CD4-positive, alpha-beta T cell treated with Interleukin-21 for 1 hour (primary cell): ENCODE measurements at places on chromosomes 5 and 9.

DNA sequence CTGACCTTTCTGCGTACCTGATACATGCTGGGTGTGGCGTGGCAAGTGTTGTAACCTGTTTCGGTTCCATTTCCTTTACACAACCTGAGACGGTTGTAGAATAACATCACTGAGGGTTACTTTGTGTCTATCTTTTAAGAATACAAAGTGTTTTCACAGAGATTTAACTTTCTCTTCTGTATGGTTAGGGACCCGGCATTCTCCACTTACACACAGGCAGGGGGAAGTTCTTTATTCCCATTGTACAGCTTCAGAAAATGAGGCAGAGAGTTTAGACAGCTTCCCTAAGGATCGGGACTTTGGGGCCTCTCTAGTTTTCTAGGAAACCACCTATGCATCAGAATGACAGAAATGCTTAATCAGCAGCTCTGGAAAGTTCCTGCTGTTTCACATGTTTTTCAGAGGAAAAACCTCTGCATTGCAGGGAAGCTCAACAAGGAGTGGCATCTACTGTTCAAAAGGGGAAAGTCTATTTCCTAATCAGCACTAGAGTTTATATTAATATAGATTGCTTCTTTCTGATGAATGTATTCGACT is 41.3 kb downstream of the CAST start:
- DNase-seq = peak; percentile 79

DNA sequence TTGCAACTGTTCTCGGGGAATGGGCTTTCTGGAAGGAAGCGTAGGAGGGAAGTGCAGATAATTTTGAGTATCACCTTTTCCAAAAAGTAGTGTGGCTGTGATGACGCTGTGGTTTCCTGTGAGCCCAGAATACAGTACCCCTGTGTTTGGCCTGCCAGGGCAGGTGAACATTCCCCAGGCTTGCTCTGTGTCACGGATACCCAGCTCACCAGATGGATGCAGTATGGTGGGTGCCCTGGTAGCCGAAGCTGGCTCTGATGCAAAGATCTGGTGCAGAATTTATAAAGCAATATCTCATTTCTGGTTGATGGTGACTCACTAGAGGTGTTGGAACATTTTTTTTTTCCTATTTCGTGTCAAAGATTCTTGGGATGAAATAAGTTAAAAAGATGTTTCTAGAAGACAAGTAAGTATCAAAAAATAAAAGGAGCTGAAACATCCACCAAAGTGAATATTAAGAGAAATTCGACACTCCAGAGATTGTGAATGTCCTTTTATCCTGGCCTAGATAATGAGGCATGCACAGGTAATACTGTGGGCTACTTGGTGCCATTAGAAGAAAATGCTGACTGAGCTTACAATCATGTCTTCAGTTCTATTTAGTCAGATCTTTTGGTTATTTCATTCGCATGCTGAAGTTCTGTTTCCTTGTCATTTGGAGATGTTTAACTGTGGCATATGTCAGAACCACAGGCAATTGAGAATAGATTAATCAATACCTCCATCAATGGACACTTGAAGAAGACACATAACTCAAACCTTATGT is 200.1 kb downstream of the GADD45G start:
- DNase-seq = no peak

GRCh38 chr5:171632616-171633015 is 153.0 kb upstream of the SMIM23 start:
- no peak for DNase-seq

DNA sequence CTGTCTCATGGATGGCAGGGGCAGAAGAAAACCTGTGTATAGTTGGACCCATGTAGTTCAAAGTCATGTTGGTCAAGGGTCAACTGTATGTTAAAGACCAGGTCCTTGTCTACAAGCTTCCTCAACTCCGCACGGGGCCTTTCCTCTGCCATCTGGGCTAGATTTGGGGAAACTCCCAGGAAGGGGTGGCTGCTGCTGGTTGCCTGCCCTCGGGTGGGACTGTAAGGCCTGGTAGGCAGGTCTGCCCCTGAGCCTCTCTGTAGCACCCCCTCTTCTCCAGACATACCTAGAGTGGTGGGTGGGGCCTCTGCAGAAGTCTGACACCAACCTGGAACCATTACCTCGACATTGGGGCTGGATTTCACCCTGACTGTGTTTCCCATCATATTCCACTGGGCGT is 15.2 kb downstream of the ENHO start:
- DNase-seq = no peak

- DNase-seq = no peak
Observed at GRCh38 chr9:71144495-71144894, 23.1 kb upstream of the TRPM3 start.

DNA sequence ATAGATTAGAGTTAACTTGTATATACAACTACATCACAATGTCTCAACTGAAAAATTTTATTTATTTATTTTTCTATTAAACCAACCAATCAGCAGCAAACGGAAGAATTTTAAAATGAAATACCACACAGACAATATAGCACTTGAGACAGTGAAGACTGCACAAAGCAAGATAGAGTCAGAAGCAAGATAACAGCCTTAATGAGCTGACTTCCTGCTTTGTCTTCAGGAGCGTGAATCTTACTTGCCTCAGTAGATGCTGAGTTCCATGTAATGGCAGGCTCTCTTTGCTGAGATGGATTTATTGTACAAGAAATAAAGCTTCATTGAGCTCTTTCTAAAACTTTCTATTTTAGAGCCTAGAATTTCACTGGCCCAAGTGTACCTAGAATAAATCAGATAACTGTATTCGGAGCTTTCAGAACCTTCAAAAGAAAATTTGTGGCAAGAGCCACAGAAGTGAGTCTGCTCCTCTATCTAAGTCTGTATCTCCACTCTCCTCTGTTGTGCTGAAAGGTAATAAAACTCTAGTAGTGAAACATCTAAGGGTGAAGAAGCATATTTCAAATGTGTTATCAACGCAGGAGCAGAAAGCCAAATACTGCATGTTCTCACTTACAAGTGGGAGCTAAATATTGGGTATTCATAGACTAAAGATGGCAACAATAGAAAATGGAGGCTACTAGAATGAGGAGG is 83.3 kb upstream of the ANKRD55 start:
- no peak for DNase-seq

- DNase-seq = peak; percentile 18
Observed at GRCh38 chr5:74575741-74576538, 64.6 kb downstream of the ENC1 start.

- DNase-seq = no peak
Observed at GRCh38 chr9:70491426-70492318, 77.2 kb upstream of the KLF9 start.

GRCh38 chr9:131817627-131818026 is 77.8 kb upstream of the RAPGEF1 start:
- no peak for DNase-seq

DNA sequence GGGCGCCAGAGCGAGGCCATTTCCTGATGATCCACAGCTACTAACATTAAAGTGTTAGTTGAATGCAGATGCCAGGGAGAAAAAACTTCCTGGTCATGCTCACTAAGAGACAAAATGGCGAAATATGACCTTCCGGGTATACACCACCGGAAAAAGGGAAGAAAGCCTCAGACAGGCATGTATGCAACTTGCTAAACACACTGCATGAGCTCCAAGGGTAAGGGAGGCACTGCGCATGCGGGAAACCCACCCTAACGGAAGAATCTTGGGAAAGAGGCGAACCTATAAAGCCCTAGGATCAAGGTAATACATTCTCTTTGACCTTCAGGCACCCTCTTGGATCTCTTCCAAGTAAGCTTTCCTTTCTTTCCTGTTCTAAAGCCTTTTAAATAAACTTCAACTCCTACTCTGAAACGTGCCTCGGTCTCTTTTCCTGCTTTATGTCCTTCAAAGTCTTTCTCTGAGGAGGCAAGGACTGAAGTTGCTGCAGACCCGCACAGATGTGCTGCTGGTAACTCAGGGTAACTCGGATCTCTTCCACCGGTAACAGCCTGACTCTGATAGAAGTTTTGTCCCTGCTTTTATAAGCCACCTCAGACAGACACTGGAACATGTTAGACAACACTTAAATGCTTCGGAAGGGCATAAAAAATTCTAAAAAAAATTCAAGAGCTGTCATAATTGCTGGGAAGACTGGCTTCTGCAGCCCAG is 64.9 kb downstream of the DTWD2 start:
- no peak for DNase-seq

GRCh38 chr5:115767424-115767823 is 49.0 kb downstream of the CDO1 start:
- no peak for DNase-seq

GRCh38 chr9:70112981-70113380 is 69.3 kb downstream of the MAMDC2 start:
- no peak for DNase-seq

- DNase-seq = no peak
Observed at GRCh38 chr5:124738681-124739633, 7.5 kb downstream of the ZNF608 start.

GRCh38 chr5:132405646-132406045 is 36.1 kb downstream of the SLC22A5 start:
- DNase-seq = no peak

DNA sequence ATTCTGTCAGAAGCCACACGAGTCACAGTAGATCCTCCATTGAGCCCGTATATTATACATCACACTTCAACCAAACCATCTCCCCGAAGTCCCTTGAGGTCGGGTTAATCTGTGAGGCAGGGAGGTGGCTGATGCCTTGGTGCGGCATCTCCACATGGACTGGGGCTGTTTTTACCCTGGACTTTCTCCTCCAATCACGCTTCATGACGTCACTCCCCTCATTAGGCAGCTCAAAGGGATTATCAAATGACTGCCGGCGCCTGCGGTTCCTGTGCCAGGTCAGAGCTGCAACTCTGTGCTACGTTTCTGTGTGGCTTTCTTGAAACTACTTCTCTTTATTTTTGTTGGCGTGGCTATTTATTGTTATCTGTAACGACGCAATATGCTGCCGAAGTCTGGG is 53.7 kb downstream of the TMOD1 start:
- DNase-seq = no peak

- no peak for DNase-seq
Observed at GRCh38 chr9:137682428-137683105, 63.8 kb downstream of the EHMT1 start.

DNA sequence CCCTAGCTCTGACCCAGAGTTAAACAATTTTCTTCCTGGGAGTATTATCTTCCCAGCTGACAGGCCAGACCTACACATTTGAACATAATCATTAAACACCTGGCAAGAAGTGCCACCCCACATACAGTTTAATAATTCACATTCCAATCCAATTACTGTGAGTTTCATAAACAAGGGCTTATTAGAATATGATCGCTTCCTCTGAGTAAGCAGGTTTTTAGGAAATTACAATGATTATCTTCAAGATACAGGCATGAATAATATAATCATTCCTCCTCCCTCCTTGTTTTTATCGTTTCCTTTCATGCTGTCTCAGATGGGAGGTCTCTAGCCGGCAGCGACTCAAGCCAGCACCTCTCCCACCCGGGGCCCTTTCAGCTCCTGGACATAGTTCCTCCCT is 15.8 kb upstream of the KIF4B start:
- DNase-seq = no peak

DNA sequence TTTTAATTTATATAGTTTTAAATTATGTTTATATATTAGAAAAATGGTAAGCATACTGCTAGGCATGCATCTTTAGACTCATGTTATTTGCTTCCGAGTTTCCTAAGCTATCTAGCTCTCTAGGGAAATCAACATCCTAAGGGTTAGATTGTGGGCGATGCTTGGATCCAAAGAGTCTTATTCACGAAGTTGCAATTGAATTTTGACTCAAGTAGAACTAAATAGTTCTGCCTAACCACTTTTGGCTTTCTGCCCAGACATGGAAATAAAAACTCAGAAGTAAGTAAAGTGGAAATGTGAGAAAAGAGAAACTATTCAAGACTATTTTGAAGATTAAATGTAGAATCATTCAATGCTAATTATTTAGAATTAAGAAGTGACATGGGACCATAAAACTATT is 440.4 kb downstream of the CDH18 start:
- DNase-seq = no peak

DNA sequence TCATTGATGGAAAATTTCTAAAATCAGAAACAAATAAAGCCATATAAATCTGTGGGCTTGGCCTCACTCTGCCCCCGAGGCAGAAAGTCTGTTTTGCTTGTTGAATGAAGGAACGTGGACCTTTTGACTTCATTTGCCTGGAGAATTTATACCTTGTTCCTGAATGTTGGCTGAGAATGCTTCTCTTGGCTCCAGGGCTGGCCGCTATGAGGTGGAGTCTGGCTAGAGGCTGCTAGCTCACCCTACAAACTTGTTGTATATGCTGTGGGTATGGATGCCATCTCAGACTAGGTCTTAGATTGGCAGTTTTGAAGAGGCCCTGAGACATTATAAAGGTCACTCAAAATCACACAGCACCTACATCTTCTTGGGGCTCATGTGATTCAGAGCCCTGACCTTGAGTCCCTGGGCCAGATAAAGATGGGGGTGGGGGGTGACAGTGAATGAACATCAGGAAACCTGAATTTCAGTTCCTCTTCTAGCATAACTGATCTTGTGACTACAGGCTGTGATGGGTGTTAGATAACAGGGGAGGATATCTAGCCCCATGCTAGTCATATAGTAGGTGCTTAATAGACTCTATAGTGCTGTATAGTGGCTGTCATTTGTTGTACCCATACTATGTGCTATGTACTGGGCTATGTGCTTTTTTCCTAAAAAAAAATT is 2.8 kb downstream of the GM2A start:
- DNase-seq = no peak

GRCh38 chr9:17905781-17906175 is 326.9 kb downstream of the SH3GL2 start:
- DNase-seq = no peak

DNA sequence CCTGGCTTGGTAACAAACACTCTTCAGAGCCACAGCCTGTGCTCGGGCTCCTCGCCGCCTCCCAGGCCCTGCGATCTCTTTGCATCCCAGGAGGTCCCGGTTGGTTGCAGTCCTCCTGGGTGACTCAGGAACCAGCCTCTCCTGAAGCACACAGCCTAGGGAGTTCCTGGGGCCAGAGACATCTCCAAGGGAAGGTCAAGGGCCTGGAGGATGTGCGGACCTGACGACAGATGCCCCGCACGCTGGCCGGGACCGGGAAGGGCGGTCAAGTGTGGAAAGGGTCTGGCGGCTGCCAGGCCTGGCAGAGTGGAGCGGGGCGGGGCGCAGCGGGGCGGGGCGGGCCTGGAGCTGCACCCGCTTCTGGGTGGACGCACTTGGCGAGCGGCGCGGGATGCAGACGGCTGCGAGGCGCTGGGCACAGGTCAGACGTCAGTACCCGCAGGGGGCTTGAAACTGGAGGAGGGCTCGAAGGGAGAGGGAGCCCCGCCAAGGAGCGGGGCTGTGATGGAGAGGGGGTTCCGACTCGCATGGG is 45.0 kb upstream of the PRSS3 start:
- no peak for DNase-seq
